ENCODE measurements at places on chromosomes 3 and 15.
A peak's percentile ranks its signal among the peaks of the same experiment; 100 is the strongest.

DNA sequence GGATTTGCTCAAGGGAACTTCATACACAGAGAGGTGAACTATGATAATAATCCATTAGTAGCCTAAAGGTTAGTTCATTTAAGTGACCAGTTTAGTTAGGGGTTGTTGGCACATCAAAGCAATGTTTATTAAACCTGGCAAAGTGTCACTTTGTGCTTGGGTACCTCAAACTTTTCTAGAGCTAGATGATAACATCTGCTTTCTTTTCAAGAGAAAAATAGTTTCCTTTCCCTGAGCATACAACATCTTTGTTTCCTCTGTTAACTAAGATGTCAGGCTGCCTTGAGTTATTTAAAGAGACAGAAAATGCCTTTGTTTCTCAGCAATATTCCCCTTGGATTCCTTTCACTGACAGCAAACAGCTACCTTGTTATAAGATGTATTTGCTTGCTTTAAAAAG lies 26.7 kb upstream of the SMAD3 start:
- no peak for DNase-seq

- DNase-seq, result no peak
Measured at GRCh38 chr3:155889952-155890351, 19.5 kb downstream of the GMPS start.

GRCh38 chr3:16286161-16286560 lies 21.1 kb downstream of the OXNAD1 start:
- no peak for DNase-seq

- no peak for DNase-seq
Measured at GRCh38 chr15:61387675-61388074, 158.6 kb upstream of the RORA start.

- DNase-seq, result no peak
Measured at GRCh38 chr15:80876348-80876674, 97.1 kb downstream of the CEMIP start.

DNA sequence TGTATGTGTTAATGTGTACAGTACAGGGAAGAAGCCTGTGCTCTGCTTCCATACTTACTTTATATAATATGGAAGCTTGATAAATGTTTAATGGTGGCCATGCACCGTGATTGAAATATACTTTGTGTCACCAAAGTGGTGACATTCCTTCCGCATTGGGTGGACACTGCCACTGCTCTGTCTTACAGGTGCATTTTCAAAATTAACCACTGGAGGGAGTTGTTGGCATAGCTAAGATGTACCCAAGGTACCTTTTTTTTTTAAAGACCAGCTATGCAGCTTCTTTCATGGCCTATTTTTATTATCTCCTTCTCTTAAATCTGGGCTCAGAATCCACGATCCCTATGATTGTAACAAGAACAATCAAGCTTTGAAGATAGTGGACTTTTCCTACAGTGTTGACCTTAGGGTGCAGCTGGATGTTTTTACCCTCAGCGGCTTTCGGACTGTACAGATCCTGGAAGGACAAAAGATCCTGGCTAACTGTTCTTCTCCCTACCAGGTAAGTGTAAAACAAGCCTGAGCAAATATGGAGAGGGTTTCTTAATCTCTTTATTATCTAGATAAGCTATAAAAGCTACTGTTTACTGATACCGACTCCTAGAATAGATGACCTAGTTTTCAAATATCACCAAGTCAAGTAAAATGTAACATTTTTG lies 21.6 kb upstream of the PAK6 start:
- peak; percentile 65 for DNase-seq

DNA sequence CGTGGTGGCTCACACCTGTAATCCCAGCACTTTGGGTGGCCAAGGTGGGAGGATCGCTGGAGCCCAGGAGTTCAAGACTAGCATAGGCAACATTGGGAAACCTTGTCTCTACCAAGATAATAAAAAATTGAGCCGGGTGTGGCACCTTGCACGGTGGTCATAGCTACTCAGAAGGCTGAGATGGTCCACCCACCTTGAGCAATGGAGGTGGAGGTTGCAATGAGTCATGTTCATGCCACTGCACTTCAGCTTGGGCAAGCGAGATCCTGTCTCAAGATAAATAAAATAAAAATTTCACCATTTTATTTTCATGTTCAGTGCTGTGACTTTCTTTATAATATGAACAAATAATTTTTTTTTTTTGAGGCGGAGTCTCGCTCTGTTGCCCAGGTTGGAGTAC lies 12.5 kb downstream of the MAPK6 start:
- no peak for DNase-seq

DNA sequence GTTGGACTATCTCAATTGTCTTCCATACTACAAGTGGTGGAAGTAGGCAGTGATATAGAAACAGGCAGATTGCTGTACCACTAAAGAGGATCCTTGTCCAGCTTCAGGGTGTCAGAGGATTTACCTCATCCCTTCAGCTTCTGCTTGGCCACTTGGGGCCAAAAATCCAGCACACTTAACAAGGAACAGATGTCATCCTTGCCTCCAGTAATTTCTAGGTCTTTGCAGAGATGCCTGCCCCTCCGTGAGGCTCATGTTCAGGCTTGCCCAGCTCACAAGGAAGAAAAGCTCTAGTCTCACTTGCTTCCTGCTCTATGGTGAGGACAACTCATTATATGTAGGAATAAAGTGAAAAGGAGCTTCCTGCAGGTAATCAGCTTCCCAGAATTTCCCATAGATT lies 510.3 kb downstream of the EPHA3 start:
- no peak for DNase-seq

DNA sequence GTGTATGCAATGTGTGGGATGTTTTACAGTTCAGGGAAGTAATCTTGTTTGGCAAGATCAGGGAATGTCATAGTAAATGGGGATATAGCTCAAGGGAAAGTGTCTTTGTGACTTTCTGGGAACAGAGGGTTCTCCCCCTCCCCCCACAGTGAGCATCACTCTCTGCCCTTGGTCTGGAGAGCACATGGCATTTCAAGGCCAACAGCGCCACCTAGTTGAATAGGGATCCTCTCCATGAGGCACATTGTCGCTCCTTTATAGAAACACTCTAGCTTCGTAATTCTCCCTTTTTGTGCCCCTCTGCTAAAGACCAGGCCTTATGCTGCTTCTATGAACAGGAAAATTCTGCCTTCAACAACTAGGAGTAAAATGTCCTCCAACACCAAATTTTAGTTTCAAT lies 37.1 kb upstream of the ARNT2 start:
- no peak for DNase-seq

- DNase-seq, result no peak
Measured at GRCh38 chr15:92074646-92075045, 221.1 kb downstream of the SLCO3A1 start.

DNA sequence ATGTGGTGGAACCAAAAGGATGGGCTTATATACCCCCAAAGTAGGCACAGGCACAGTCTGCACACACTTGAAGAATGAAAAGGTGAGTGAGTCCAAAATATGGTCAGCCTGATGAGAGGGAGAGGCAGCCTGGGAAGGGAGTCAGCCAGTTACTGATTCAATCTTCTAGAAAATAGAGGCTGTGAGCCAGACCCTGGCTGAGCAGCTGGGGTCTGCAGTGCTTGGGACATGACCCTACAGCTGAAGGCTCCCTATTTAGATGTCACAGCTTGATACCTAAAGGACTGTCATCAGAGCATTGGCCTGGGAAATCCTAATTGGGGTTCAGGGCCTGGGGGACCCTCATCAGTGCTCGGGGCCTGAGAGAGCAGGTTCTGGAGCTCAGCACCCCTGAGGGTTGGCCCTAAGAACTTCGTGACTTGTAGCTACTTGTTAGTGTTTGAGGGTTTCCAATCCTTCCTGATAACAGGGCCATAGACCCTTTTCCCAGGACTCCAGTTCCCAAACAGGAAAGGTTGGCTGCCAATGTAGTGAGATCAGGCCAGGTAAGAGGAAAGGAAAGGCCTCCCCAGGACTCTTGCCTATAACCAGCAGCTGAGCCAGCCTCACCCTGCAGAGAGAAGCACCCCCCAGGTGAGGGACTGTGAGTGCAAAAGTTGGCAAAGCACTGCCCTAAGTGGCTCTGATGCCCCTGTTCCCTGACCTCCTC lies 54.7 kb upstream of the SLCO2A1 start:
- DNase-seq, result no peak

GRCh38 chr3:113468539-113468938 lies 27.2 kb upstream of the CFAP44 start:
- no peak for DNase-seq

Measured in germinal center (tissue), 1 donor.